ENCODE measurements at places on chromosomes 6 and 20.

DNA sequence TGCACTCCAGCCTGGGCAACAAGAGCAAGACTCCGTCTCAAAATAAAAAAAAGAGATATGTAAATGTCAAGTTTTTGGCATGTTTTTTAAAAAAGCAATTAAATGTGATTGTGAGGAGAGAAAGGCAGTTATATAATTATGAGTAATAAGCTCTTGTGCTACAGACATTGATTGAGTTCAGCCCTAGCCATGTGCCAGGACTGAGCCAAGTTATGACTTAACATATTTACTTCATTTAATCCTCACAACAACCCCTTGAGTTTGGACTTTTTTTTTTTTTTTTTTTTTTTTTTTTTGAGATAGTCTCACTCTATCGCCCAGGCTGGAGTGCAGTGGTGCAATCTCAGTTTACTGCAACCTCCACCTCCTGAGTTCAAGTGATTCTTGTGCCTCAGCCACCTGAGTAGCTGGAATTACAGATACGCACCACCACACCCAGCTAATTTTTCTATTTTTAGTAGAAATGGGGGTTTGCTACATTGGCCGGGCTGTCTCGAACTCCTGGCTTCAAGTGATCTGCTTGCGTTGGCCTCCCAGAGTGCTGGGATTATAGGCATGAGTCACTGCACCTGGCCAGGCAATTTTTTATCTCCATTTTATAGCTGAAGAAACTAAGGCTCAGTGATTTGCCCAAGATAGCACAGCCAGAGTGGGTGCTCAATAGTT lies 15.0 kb upstream of the CSE1L start:
- no peak for DNase-seq

DNA sequence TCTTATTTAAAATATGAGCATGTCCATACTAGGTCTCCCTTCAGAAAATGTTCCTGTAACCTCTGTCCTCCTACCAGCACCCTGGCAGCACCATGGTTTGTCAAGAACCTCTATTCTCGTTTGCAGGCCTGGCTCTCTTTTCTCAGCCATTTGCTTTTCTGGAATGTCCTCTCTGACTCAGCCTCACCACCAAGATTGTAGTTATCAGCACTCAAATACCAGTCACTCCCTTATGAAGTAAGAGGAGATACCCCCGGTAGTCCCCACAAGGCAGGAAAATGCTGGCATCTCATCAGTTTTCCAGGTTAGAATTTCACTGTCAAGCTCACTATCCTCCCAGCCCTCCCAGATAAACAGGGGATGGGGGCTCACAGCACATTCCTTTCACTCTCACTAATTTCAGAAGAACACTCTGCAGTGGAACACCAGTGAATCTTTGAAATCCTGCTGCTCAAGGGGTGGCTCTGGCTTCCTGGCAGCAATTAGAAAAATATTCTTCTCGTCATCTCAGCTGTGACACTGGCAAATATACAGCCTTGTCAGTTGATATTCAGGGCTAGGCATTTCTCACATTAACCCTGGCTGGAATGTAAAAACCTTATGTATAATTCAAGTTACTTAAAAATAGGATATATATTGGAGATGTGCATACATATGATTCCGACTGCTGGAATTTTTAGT lies 129.2 kb downstream of the TBX18 start:
- no peak for DNase-seq

- no peak for DNase-seq
These were observed 29.0 kb upstream of the SPDEF start for GRCh38 chr6:34585108-34585507.

DNA sequence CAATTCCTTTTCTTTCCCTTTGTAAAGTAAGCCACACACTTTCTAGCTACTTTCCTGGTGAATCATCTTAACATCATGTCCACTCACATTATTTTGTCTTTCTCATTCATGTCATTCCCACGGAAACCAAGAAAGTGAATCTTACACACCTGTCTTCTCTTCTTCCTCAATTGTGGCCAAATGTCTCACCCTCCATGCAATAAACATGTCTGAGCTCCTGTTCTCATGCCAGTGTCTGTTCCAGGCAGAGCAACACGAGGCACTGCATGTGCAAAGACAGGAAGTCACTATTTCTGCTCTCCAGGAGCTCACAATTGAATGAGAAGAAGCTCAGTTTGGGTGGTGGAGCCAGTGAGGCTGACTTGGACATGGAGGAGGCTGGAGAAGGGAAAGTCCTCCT lies 29.0 kb upstream of the TMEM244 start:
- DNase-seq, result no peak

DNA sequence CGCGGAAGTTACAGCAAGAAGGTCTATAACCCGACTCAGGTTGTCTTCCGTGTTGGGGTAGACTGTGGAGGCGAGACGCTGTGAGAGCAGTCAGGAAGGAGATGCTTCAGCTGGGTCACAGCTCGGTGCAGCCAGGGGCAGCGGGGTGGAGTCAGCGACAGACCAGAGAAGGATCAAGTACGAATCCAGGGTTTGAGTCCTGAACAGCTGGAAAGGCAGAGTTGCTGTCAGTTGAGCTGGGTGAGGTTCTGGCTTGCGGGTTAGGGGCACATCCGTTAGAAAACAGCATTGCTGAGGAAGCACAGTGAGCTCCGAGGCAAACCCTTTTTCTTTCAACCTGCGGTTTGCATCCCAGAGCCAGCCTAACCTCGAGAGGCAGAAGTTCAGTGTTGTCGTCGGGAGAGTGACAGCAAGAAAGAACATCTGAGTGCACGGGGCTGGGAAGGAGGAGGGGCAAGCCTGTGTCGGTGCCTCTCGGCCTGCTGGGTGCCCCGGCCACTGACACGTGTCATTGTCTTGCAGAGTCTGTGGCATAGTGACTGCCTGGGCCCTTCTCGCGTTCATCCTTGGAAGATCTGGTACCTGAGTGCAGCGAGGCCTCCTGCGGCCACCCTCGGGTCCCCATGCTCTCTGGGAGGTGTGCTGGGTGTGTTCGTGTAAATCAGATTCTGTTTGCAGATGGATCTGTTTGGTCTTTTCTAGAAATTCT lies 20.0 kb downstream of the PNLDC1 start:
- no peak for DNase-seq

Data from NCI-H1436 treated with DMSO at 0.1 percent for 48 hours (cell line).